ENCODE measurements at places on chromosomes 5 and 9.

GRCh38 chr9:847505-847904 is 6.0 kb downstream of the DMRT1 start:
- no peak for DNase-seq

DNA sequence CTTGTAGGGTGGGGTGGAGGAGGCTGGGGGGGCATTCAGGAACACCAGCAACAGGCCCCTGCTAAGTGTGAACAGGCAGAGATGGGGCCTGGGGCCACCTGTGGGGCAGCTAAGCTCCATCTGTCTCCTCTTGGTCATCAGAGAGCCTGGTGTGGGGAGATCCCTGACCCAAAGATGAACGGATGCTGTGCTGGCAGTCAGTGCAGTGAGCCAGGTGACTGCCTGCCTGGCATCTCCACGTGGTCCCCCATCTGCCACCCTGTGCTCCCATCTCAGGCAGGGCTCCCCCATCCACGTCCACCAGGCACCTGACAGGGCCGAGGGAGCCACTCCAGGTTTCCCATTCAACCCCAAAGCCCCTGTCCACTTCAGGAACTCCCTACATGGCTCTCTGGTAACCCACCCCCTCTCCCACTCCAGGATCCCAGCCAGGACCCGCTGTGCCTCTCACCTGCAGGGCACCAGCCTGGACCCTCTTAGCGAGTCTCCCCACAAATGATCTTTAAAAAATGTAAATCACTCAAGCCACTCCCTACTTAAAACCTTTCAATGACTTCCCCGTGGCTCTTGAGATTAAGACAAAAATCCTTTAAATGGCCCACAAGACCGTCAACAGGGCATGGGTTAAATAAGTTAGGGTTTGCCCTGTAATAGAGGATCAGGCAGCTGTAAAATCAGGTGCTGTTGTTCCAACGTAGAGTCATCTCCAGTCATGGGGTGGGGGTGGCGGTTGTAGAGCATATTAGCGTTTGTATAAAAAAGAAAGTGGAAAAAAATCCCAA is 60.8 kb downstream of the LMX1B start:
- DNase-seq = no peak

DNA sequence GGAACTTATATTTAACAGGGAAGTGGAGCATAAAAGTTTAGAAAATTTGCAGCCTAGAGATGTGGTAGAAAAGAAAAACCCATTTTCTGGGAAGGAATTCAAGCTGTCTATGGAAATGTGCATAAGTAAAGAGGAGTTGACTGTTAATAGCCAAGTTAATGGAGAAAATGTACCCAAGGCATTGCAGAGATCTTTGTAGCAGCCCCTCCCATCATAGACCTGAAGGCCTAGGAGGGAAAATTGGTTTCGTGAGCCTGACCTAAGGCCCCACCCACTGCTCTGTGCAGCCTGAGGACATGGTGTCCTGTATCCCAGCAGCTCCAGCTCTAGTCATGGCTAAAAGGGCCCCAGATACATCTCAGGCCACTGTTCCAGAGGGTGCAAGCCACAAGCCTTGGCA is 772.4 kb upstream of the RIOK2 start:
- no peak for DNase-seq

DNA sequence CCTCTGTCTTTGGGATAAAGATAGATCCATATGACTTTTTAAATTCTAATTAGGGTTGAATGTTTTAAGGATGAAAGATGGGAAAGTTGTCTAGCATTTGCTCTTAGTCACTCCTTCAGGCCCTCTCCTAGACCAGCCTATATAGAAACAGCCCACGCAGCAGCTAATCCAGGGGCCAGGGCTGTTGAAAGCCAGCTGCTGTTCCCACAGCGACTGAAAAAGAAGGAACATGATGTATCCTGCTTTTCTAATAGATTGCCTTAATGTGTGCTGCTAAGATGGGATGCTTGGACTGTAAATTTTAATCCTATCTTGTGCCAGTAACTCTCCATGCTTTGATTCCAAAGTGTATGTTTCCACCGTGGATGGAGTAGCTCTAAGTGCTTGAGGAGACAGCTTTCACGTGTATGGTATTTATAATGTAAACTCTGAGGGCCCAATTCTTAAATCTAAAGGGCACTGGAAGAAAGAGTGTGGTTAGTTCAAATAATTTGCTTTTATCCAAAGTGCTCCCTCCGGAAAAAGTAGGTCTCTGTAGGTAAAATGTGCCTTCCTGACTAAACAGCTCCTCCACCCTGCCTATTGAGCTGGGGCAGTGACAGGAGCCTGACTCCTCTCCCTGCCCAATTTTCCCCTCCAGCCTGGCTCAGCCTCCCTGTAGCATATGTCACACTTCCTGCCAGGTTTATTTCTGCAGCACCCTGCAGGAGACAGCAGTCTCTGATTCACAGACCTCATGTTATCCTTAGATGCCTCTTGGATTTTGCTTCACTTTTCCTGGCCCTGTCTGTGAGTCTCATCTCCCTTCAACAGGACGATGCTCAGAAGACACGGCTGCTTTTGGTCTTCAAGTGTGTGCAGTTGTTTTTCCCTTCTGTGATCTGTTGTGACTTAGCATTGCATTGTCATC is 33.2 kb downstream of the SLC36A1 start:
- no peak for DNase-seq

DNA sequence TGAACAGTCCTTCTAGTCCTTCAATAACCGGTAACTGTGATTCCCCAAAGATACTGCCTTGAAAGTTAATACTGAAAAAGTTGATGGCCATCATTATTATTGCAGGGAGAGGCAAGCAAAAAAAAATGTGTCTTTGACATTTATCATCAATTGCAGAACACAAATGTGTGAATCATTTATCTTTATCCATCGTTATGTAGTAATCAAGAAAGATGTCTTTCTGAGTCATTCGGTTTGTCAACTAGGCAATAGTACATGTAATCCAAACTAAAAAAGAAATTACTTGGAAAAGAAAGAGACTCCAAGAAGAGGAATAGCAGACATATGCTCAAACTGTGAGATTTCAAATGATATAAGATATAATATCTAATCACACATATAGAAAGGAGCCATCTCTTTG is 473.0 kb downstream of the CETN3 start:
- no peak for DNase-seq

- DNase-seq = no peak
Measured at GRCh38 chr5:136073714-136074529, 45.1 kb downstream of the TGFBI start.

- DNase-seq = no peak
Measured at GRCh38 chr9:106945727-106946660, 83.0 kb downstream of the ZNF462 start.

DNA sequence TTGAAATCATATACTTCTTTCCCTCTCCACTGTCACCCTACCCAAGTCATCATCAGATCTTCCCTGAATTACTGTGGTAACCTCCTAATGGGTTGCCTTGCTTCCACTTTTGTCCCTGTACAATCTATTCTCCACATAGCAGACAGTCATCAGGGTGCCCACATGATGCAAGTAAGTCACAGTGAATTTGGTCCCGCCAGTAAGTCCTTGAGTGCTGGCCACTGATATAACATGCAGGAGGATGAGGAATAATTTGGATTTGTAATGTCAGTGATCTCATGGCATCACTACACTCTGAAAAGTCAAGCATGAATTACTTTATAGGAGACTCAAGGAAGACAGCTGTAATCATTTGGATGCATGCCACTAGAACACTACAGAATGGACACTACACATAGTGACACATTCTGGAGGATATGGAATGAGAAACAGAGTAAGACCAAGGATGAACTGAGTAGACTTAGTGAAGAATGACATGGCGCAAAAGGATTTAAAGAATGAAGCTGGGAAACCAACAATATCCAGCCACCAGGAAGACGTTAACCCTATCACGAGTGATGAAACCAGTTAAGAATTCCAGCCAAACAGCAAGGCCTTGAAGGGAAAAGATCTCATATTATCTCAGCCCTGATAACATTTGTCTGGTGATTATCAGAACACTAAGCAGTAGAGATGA is 28.6 kb downstream of the MARCHF3 start:
- no peak for DNase-seq

DNA sequence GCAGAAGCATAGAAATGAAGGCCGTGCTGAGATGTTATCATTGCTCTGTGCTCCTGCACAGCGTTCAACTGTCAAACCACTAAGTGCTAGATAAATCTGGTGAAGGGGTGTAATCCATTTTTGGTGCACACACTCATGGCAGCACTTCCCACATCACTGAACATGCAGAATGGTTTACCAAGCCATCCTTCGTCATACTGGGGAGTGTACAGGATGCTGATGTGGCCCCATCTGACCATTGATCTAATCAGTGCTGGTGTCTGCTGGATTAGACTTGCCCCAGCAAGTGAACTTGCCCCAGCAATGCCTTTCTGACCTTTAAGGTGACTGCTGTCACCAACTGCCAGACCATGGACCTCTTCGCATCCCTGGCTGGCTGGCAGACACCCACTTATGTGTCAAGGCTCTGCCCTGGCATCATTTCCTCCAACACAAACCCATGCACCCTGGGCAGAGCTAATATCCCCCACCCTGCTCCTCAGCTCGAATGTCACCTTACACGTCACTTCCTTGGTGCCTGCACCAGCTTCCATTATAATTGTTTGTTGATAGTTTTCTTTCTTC is 4.2 kb upstream of the SEMA4D start:
- DNase-seq = no peak

DNA sequence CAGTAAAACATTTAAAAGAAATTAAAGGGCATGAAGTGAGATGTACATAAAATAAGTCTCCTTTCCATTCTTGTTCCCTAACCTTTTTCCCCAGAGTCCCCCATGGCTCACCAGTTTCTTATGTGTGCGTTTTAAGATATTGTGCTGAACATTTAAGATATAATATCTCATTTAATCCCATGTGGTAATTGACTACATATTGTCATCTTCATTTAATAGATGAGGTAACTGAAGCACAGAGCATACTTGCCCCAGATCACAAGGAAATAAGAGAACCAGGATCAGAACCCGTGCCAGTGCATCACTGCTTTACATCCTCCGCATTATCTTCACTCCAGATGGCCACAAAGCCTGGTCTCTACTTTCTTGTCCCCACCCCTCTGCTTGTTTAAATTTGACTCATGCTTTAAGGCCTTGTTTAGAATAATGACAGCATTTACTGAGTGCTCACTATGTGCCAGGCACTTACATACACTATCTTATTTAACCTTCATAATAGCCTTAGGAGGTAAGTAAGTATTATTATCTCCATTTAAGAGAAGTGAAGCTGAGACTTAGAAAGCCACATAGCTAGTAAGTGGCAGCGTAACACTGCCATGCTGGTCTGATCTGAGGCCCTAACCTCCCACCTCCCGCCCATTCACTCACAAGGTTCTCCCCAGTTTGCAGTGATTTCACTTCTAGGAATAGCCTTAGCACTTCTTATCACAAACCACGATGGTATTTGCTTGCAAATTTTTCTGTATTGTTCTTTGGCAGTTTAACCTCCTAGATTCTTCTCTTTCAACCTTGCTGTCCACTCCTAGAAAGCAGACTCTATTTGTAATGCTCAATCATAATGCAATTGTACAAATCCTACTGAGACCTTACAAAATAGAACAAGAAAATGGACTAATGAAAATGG is 78.4 kb upstream of the IL6ST start:
- DNase-seq = no peak

DNA sequence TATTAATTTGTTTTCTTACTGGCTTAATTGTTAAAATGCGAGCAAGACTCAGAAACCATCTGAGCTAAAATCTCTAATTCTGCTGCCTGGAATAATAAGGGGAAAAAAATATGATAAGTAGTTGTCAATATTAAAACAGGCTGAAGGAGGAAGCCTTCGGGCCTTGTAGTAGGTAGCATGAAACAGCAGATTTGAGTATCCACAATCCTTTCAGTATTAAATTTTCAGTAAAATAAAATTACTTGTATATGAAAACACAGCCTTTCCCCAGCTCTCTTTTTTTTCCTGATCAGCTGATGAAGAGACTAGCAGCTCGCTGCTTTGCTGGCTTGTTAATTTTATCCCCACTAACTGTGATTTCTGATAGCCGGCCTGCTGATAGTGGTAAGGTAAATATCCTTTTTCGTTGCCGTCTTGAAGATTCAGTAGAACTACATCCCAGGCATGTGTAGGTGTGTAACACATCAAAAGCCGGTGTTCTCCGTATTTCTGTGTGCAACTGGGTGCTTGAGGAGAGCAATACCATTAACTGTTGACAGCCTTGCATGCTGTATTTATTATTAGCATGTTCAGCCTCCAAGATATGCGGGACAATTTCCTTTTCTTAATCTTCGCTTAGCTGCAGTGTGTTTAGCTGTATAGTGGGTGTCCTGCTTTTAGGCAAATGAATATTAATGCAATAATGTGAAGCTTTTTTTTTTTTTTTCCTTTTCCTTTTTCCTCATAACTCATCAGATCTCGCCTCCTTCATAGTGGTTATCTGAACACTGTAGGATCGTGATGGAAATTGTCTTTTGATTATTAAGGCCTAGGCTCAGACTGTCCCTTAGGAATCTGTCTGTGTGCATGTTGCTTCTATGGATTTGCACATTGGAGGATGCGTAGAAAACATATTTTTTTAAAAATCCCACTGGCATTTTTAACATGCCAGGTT is 144.6 kb downstream of the SMARCA2 start:
- DNase-seq = no peak

DNA sequence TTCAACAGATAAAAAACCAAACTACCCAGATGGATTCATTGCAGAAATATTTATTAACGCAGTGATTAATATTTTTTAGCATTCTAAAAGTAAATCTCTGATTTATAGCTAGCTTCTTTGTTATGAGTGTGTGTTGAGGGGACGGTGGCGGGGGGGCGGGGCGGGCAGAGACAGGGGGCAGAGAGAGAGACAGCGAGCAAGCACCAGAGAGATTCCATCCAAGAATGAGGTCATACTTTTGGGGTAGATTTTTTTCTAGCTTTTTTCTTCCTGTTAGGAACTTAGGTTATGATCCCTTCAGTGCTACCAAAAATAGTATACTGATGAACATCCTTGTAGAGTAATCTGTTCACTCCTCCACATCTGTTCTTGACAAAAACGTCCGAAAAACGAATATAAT is 500 bp upstream of the ZNF883 start:
- DNase-seq = no peak

DNA sequence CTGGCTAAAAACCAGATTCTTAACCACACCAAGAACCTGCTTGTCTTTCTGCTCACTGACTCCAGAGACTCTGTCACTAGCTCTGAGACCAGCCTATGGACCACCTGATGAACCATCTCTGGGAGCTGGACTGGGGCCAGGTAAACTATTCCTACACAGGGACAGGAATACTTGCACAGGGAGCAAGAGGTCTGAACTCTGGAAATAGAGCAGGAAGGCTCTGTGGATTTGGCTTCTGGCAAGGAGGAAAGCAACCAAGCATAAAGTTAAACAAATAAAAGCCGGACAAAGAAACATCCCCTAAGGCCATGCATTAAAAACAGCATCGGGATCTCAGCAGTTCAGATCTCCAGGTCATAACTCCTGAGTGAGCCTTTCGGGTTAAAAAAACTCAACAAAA is 5.6 kb upstream of the SPARC start:
- no peak for DNase-seq

Data from stimulated activated CD8-positive, alpha-beta memory T cell treated with anti-CD3 and anti-CD28 coated beads, Interleukin-2, amount 100 ng/mL, for 48 hours (primary cell).